T-helper 17 cell (primary cell): ENCODE measurements at places on chromosomes 2 and 18. TPM values are rescaled to one million over a fixed set of nuclear protein-coding genes. Genes with fewer than 3 reads are reported as not detected.

DNA sequence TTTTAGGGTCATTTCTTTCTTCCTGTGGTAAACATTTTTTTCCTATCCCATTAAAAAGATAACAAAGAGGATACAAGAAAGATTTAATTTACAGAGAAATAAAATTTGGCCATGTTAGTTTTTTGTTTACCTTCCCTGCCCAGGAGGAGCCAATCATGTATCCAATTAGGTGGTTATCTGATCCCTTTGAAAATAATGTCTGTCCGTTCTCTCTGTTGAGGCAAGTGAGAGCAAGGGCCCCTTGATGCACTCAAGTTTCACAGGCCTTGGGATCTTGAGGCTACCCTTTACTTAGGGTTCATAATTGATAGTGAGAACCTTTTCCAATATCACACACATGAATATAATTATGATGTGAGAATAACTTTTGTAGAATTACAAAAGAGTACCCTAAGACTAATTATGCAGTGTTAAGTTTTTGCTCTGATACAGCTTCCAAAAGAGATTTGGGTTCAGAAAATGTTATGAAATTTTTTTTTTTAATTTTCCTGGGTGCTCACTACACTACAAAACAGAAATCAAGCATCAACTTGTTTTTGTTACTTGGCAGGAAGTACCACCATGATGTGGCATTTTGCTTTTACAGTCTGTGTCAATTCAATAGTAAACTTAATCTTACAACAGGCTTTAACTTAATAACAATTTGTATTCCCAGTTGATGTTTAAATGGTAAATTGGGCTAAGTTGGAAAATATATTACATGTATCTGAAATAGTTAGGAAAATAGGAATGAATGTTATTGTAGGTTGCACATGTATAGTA lies 42.0 kb downstream of the AFTPH start:
- peaks cover 5% of the 10 kb centered on the region for H3K36me3 ChIP-seq
- H3K27me3 ChIP-seq, result no peaks in the 10 kb centered on the region
- H3K27ac ChIP-seq, result no peak overlapping the region
- H3K4me3 ChIP-seq, result no peak overlapping the region

DNA sequence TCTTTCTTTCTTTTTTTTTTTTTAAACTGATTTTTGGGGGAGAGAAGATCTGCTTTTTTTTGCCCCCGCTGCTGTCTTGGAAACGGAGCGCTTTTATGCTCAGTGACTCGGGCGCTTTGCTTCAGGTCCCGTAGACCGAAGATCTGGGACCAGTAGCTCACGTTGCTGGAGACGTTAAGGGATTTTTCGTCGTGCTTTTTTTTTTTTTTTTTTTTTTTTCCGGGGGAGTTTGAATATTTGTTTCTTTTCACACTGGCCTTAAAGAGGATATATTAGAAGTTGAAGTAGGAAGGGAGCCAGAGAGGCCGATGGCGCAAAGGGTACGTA lies 587 bp downstream of the MEIS1 start:
- peaks cover 22% of the 10 kb centered on the region for H3K4me1 ChIP-seq
- no peak for DNase-seq
- peaks cover 2% of the 10 kb centered on the region for H3K36me3 ChIP-seq
- peaks cover 75% of the 10 kb centered on the region for H3K27me3 ChIP-seq

- peaks cover 5% of the 10 kb centered on the region for H3K27me3 ChIP-seq
- H3K4me3 ChIP-seq, result peak overlapping the region; percentile 75
- H3K4me1 ChIP-seq, result peaks cover 12% of the 10 kb centered on the region
- no peaks in the 10 kb centered on the region for H3K36me3 ChIP-seq
- peak overlapping the region; percentile 61 for H3K27ac ChIP-seq
- no peak for DNase-seq
Measured at GRCh38 chr2:238948765-238949641, 101.1 kb downstream of the TWIST2 start.

DNA sequence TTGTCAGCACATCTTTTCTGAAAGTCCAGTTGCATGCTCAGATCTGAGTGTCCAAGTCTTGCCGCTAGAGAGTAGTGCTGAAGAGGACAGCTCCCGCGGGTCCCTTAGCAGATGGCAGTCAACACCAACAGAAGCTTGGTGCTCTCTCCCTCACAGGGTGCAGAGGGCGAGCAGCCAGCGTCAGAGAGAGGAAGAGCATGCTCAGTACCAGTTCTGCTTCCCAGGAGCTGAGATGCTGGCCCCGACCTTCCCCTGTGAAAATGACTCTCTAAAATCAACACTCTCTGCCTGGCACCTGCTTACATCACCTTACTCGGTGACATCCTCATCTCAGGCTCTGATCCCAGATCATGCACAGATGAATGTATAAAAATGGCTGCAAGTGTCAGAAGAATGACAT lies 86.0 kb upstream of the TWIST2 start:
- no peak overlapping the region for H3K27ac ChIP-seq
- H3K36me3 ChIP-seq, result peaks cover 5% of the 10 kb centered on the region
- peaks cover 57% of the 10 kb centered on the region for H3K27me3 ChIP-seq
- no peak overlapping the region for H3K4me3 ChIP-seq
- DNase-seq, result no peak

DNA sequence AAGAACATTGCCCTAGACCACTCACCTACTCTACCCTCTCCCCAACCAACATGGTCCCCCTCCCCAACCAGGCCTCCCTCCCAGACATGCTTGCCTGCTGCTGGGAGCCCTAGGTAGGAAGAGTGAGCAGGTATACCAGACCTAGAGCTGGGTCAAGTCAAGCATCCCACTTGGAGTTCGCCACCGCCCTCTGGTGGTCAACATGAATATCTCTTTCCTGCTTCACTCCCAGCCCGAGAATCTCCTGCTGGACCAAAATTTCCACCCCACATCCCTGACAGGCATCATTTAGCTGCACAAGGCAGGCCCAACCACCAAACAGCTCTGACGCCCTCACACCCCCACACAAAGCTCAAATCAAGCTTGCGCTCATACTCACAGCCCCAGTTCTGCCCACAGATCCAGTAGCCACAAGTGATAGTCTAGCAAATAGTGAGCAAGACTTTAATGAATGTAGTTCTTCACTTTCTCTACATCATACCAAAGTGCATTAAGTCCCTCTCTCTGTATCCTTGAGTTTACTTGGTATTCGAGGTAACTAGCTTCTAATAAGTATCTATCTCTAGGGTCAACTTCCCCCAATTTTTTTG lies 116.0 kb downstream of the TNS1 start:
- H3K27ac ChIP-seq, result no peak overlapping the region
- H3K36me3 ChIP-seq, result peaks cover 5% of the 10 kb centered on the region
- H3K4me3 ChIP-seq, result no peak overlapping the region
- peaks cover 3% of the 10 kb centered on the region for H3K4me1 ChIP-seq
- peak; percentile 38 for DNase-seq

DNA sequence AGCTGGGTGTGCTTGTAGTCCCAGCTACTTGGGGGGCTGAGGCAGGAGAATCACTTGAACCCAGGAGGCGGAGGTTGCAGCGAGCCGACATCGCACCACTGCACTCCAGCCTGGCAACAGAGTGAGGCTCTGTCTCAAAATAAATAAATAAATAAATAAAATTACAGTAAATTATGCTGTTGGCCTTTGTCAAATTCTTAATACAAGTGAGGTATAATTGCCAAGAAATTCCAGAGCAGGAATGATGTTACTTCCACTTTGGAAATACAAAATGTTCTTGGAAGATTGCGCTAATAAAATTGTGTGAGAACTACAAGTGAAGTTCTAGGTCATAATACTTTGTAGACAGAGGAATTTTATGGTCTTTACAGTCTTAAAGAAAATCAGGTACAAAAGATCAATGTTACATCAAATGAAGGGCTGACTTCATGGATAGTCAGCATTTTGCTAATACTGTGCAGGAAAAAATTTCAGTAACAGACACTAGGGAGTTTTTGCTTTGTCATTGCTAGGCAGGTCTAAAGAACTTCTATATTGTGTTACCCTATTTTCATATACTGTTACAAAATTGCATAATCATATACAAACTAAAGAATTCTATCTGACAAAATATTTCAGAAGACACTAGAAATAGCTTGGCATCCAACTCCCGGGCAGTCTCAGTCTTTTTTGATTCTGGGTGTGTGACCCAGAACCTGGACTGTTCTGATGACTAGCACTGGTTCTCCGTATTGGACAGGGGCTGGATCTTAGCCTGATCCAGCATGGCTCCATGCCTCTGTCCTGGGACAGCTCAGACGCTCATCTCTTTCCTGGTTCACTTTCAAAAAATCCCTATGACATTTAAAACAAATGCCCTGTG lies 76.0 kb upstream of the STK17B start:
- H3K27ac ChIP-seq, result peak overlapping the region; percentile 56
- H3K4me3 ChIP-seq, result no peak overlapping the region
- H3K27me3 ChIP-seq, result no peaks in the 10 kb centered on the region
- DNase-seq, result no peak
- peaks cover 39% of the 10 kb centered on the region for H3K4me1 ChIP-seq

- H3K27ac ChIP-seq, result no peak overlapping the region
- H3K4me1 ChIP-seq, result no peaks in the 10 kb centered on the region
- no peak for DNase-seq
- no peak overlapping the region for H3K4me3 ChIP-seq
Measured at GRCh38 chr18:14949800-14950664, 202.1 kb downstream of the ANKRD30B start.

DNA sequence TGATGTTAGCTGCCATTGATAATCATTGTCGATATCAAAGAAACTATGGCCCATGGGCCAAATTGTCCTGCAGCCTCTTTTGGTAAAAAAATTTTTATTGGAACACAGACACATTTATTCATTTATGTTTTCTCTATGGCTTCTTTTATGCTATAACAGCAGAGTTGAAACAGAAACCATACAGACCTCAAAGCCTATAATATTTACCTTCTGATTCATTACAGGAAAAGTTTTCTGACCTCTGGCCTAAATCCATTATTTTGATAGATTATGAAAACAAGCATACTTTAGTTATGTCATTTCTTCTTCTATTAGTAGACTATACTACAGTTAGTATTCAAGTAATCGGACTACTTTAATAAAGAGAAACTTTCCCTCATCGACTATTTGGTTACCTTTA lies 349.7 kb upstream of the GALNT5 start:
- H3K4me3 ChIP-seq, result no peak overlapping the region
- H3K36me3 ChIP-seq, result no peaks in the 10 kb centered on the region
- no peaks in the 10 kb centered on the region for H3K27me3 ChIP-seq
- no peaks in the 10 kb centered on the region for H3K4me1 ChIP-seq

DNA sequence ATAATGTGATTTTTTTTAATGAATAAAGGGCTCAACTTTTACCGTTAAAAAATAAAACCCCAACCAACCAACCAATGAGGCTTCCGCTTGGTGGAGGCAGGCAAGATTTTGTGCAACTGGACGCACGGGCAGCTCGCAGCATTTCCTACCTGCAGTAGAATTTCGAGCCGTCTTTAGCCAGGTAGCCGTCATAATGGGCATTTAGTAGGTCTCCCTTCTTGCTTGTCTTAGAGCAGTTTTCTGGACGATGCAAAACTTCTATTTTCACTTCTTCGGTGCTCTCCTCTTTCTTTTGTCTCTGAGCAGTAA lies 316 bp downstream of the FKBP7 start:
- H3K4me1 ChIP-seq, result peaks cover 32% of the 10 kb centered on the region
- H3K27me3 ChIP-seq, result no peaks in the 10 kb centered on the region
- H3K36me3 ChIP-seq, result peaks cover 2% of the 10 kb centered on the region
- peak overlapping the region; percentile 99 for H3K27ac ChIP-seq
- H3K4me3 ChIP-seq, result peak overlapping the region; percentile 99

DNA sequence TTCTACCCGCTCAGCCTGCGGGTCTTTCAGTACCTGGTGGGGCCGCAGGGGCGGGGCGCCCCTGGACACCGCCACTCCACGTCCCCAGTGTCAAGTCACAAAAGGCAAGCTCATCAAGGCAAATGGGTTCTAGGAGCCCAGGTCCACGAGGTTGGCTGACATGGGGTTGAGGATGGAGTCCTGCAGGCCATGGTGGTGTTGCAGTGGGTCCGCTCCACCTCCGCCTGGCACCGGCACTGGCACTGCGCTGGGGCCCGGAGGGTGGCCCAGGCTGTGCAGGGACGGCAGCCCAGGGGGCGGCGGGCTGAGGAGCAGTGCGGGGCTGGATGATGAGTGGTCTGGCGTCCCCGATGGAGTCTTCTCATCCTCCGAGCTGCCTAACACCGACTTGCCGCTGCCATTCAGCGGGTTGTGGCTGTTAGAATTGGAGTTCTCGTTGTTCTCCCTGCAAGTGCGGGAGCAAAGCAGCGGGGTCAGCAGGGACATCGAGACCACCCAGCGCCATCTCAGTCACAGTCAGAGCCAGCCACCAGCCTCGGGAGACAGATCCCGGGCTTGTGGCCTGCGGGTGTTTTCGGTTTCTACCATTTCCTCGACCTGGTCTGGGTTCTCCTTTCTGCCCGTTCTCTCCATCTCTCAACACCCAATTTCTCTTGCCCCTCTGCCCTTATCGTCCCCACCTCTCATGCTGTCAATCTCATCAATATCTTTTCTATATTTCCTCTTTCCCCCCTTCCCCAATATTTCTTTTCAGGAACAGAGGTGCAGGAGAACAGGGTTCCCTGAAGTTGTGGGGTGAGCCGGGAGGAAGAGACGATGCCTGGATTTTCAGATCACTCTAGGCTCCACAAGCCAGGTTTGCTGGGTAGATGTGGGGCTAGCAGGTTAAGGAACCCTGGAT lies 3.0 kb downstream of the SIX2 start:
- H3K4me1 ChIP-seq, result peaks cover 24% of the 10 kb centered on the region
- peak overlapping the region; percentile 70 for H3K4me3 ChIP-seq
- H3K27me3 ChIP-seq, result peaks cover 82% of the 10 kb centered on the region
- DNase-seq, result no peak
- peaks cover 9% of the 10 kb centered on the region for H3K36me3 ChIP-seq

- H3K4me3 ChIP-seq, result no peak overlapping the region
- H3K36me3 ChIP-seq, result no peaks in the 10 kb centered on the region
- no peak overlapping the region for H3K27ac ChIP-seq
- no peak for DNase-seq
Measured at GRCh38 chr18:61694236-61694635, 198.6 kb downstream of the RNF152 start.

DNA sequence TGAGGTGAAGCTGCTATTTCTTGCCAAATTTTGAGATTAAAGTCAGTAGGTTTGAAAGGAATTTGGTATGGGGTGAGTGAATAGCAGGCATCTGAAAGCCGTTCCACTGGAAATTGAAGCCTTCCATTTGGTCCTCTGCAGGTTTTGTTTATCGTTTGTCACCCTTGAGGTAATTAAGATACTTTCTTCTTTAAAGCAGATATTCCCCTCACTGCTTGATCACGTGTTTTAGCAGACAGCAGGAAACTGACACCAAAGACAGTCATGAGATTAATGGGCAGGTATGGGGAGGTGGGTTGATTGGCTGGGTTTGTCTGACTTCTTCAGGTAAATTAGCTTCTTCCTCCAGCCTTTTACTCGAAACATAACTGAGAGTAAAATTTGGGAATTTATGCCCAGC lies 10.7 kb downstream of the LPIN1 start:
- DNase-seq, result no peak
- H3K4me1 ChIP-seq, result peaks cover 52% of the 10 kb centered on the region
- peak overlapping the region; percentile 95 for H3K27ac ChIP-seq
- no peaks in the 10 kb centered on the region for H3K27me3 ChIP-seq
- H3K36me3 ChIP-seq, result no peaks in the 10 kb centered on the region
- H3K4me3 ChIP-seq, result peak overlapping the region; percentile 49

CD8A gene
- 0.70 TPM for total RNA-seq

SP9 gene
- total RNA-seq, result not detected

ELOA2 gene
- not detected for total RNA-seq

STAT4 gene
- 128 TPM for total RNA-seq

HOXD12 gene
- total RNA-seq, result not detected

KLHL41 gene
- total RNA-seq, result not detected

FEV gene
- total RNA-seq, result not detected

NCKAP5 gene
- total RNA-seq, result not detected

ARL6IP6 gene
- total RNA-seq, result 17.9 TPM

LIMS4 gene
- total RNA-seq, result 0.44 TPM
